ENCODE measurements at places on chromosomes 11 and 22.

- DNase-seq = no peak
These were observed 19.2 kb upstream of the FNBP4 start for GRCh38 chr11:47786373-47786772.

- DNase-seq = no peak
These were observed 6.3 kb downstream of the KCNJ1 start for GRCh38 chr11:128860571-128861361.

GRCh38 chr11:27563201-27563600 is 56.6 kb upstream of the LIN7C start:
- DNase-seq = no peak

- no peak for DNase-seq
These were observed 4.7 kb downstream of the CTSC start for GRCh38 chr11:88332851-88333250.

GRCh38 chr11:63371396-63371795 is 1.8 kb downstream of the SLC22A9 start:
- DNase-seq = no peak

- no peak for DNase-seq
These were observed 138.1 kb downstream of the SHANK2 start for GRCh38 chr11:71114124-71114851.

DNA sequence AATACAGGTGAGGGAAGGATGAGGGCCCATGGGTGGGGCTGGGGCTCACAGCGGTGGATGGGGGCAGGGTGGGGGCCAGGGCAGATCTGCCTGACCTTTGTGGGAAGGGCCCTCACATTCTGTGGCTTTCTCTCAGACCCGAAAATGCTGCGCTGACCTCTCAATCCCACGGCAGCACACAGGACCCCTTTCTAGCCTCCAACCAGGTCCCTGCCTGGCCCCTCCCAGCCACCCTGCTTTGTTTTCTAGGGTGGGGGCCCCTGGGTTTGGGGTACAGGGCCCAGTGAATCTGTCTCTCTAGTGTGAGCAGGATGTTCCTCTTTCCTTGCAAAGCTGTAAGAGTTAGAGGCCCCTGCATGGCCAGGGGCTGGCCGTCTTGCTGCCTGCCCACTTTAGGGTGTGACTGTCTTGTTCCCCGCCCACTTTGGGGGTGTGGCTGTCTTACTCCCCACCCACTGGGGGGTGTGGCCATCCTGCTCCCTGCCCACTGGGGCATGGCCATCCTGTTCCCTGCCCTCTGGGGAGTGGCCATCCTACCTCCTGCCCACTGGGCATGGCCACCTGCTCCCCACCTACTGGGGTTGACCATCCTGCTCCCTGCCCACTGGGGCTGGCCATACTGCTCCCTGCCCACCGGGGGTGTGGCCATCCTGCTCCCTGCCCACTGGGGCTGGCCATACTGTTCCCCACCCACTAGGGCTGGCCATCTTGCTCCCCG is 11.5 kb downstream of the PARVG start:
- no peak for DNase-seq

DNA sequence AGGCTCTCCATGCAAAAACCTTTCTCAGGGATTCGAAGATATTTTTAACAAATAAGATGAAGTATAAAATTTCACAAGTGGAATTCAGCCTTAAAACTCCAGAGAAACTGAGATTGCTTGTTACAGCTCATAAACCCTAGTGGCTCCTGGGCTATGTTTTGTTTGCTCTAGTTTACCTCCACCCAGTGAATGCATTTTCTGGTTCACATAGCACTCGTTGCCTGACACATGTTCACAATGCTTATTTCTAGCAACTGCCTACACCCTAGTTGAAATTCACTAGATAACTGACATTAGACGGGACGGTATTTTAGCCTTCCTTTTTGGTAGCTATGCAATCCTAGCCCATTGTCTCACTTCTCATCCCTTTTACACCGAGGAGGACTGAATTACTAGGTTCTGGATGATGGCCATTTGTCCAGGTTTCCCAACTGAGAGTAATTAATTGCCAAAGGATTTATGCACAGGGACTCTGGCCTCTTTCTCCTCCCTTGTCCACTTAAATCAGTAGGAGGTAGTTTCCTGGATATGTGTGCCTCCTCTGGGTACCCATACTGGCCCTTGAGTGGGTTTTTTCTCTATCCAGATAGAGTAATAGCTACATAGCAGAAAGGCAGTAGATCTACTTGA is 951.6 kb downstream of the DLG2 start:
- no peak for DNase-seq

DNA sequence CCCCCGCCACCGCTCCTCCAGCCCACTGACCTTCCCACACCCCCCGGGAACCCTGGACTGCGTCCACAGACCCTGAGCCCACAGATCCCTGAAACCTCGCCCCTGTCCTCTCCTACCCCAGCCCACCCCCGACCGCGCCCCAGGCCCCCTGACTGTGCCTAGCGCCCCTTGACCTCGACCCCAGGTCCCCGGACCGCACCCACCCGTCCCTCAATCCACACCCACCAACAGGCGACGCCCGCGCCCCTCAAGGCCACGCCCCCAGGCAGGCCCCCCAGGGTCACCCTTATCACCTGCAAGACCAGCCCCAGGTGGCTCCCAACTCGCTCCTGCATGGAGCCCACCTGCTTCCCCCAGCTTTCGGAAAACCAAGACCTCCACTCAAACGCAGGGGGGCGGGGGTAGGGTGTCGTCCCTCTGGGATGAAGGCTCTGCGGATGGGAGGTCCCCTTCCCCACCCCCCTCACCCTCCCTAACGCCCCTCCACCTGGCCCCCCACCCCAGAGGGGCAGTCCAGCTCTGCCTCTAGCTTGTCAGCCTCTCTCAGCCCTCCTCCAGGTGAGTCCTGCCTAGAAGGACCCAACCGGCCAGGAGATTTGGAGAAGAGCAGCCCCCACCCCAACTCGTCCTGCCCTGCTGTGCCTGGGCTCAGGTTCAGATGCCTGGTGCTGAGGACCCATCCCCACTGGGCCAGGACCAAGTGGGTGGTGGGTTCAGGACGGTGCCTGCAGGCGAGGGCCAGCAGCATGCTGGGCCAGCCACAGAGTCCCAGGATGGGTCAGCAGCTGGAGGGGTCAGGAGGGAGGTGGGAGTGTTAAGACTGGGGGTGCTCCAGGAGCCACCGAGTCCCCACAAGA is 3.1 kb upstream of the IL17REL start:
- no peak for DNase-seq

GRCh38 chr11:68783216-68783821 is 32.0 kb upstream of the TESMIN start:
- DNase-seq = no peak

- DNase-seq = no peak
These were observed 35.1 kb upstream of the SUSD2 start for GRCh38 chr22:24146194-24146616.

GRCh38 chr11:92744929-92745585 is 224.4 kb upstream of the MTNR1B start:
- DNase-seq = no peak

DNA sequence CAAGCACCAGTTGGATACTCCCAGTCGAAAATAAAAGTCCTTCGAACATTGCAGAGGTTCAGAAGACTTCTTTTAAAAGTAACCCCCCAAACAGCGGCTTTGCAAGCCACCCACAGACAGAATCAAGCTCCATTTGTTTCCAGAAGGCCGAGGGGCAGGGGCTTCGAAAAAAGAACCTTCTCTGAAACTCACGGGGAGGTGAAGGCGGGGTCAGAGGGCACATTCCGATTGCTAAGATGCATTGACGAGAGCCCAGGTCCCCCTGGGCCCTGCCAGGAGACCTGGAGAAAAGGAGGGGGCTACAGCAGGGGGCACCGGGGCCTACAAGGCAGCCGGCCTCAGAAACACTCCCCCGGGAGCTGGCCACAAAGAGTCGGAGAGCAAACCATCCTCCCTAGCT is 306.8 kb downstream of the MN1 start:
- no peak for DNase-seq

DNA sequence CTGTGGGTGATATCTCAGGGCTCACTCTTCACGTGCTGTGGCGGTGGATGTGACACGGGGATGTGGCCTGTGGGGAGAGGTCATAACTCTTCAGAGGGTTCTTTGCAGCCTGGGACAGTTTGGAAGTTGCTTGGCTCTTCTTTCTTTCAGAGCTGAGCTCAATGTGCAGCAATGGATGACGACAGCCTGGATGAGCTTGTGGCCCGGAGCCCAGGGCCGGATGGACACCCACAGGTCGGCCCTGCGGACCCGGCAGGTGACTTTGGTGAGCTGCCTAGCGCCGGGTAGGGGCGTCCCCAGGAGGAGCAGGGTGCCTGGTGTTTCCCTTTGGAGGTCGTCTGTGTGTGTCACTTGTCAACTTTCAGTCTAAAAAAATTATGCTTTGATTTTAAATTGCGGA is 5.1 kb downstream of the PHRF1 start:
- no peak for DNase-seq

All from stimulated activated CD8-positive, alpha-beta memory T cell treated with anti-CD3 and anti-CD28 coated beads, Interleukin-12 subunit alpha, Interleukin-12 subunit beta, amount 100 ng/mL, for 4 hours (primary cell).